ENCODE measurements at places on chromosomes 2 and 18.
A peak's percentile ranks its signal among the peaks of the same experiment; 100 is the strongest.

- no peak for DNase-seq
Measured at GRCh38 chr2:100040906-100041305, 101.5 kb downstream of the AFF3 start.

DNA sequence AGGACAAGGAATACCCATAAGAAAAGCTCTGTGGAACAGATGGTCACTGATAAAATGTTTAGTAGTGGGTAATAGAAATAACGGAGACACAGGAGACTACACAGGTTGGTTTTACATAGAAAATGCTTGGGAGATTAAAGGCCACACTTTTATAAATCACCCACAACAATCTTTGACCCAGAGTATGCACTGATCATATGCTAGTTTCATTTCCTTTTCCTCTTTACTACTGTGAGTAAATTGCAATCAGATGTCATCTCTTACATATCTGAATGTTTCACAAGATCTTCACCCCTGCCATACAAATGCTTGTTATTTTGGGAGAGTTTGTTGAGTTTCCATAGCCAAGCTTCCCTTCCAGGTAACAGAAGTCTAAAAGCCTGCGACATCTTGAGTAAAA, 978.4 kb upstream of the KLHL29 start:
- DNase-seq, result no peak

DNA sequence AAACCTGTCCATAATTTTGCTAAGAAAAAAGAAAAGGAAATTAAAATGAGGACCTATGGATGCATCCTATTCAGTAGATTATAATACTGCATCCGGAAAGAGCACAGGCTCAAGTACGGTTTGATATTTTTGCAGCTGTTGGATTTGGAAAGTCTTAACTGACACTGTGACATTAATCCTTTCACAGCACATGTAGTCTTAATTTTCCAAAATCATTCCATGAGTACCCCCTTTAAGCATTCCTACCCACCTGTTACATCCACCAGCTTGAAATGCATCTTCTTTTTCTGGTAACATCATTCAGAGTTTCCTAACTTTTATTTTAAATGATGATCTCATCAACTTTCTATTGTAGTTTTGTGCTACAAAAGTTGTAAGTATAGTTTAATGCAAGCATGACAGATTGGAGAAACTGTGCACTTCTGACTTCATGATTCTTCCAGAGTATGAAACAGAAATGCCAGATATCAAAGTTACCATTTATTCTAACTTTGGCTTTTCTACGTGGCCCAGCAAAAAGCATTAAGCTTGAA, 113.5 kb downstream of the ESCO1 start:
- no peak for DNase-seq

DNA sequence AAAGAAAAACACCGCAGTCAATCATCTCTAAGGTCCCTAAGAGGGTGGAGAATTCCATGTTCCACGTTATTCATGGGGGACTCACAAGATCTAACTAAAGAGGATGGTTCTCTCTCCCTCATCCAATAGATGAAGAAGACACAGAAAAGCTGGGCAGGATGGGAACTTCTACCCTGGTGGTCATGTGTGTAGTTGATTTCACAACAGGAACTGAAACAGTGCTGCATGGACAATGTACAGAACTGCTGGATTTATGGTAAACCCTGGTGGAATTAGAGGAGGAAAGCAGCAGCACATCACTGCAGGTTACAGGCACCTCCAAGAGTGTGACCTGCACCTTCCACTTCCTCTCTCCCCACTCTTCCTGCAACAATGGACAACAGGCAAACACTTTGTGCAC, 31.4 kb downstream of the FECH start:
- no peak for DNase-seq

- DNase-seq, result no peak
Measured at GRCh38 chr2:210681491-210681890, 125.1 kb downstream of the CPS1 start.

DNA sequence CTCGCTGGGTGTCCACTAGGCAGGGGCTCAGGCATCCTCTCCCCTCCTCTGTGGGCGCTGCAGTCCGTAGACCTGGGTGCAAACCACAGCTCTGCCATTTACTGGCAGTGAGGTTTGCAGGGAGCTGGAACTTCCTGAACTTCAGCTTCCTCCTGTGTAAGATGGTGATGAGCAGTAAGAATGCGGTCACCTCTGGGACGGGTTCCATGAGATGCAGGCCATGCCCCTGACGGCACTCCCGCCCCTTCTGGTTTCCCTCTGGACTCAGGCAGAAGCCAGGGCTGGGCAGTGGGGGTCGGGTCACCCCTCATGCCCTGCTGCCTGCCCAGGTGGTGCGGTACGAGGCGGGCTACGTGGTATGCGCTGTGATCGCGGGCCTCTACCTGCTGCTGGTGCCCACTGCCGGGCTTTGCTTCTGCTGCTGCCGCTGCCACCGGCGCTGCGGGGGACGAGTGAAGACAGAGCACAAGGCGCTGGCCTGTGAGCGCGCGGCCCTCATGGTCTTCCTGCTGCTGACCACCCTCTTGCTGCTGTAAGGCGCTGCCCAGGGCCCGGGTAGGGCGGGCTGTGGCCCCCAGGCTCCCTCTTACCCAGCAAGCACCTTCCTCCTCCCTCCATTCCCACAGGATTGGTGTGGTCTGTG, 1.5 kb downstream of the PROM2 start:
- no peak for DNase-seq

DNA sequence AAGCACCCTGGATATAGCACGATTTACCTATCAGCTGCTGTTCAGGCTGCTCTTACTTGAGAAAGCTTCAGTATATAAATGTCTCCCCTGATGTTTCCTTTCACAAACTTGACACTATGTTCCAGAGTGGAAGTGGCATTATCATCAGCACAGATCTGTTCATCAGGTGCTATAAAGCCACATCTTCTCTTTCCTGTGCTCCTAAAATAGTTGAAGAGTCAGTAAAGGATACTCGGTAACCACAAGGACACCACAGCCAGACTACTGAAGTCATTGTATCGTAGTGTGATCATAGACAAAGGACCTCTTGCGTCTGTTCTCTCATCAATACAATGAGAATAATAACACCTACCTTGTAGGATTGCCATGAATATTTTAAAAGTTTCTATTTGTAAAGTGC, 841.0 kb upstream of the CELF4 start:
- DNase-seq, result no peak

GRCh38 chr18:22741318-22741717, 191.8 kb upstream of the RBBP8 start:
- DNase-seq, result no peak

- DNase-seq, result peak; percentile 31
Measured at GRCh38 chr2:212536817-212537725, 1.5 kb downstream of the ERBB4 start.

GRCh38 chr2:126356631-126357030, 299.3 kb upstream of the GYPC start:
- DNase-seq, result no peak
